Activated CD8-positive, alpha-beta memory T cell treated with anti-CD3 and anti-CD28 coated beads for 4 hours (primary cell): ENCODE measurements at places on chromosomes 13 and 19.

GRCh38 chr19:1220976-1221903 is 15.7 kb downstream of the STK11 start:
- no peak for DNase-seq

GRCh38 chr19:13097463-13098258 is 5.0 kb downstream of the LYL1 start:
- DNase-seq, result no peak

DNA sequence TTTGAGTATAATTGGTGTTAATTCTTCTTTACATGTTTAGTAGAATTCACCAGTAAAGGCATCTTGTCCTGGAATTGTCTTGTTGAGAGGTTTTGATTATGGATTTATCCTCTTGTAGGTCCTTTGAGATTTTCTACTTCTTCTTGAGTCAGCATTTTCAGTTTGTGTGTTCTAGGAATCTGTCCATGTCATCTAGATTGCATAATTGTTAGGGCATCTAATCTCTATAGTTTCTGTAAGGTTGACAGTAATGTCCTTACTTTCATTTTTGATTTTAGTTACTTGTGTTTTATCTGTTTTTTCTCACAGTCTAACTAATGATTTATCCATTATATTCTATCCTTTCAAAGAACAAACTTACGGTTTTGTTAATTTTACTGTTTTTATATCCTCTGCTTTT is 492.0 kb downstream of the FGF9 start:
- no peak for DNase-seq

GRCh38 chr19:45450012-45450333 is 17.8 kb upstream of the FOSB start:
- no peak for DNase-seq

GRCh38 chr13:85277748-85278147 is 521.5 kb downstream of the SLITRK6 start:
- no peak for DNase-seq

DNA sequence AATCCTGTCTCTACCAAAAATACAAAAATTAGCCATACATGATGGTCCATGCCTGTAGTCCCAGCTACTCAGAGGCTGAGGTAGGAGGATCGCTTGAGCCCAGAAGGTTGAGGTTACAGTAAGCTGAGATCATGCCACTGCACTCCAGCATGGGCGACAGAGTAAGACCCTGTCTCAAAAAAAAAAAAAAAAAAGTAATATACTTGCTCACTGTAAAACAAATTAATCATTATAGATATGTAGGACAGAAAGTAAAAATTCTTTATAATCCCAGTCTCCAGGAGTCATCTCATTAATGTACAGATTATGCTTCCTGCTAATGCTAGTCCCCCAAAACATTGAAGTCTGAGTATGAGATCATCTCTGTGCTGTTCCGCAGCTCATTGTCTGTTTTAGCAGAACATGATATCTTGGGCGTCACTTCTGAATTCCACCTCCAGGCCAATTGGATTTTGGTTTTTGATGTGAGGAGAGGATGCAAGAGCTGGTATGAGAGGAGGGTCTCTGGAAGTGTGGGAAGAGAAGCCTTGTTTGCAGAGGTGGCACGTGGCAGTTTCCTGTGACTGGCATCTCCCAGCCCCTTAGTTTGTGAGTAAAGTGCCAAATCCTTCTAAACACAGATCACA is 75.4 kb upstream of the NPAS1 start:
- no peak for DNase-seq

DNA sequence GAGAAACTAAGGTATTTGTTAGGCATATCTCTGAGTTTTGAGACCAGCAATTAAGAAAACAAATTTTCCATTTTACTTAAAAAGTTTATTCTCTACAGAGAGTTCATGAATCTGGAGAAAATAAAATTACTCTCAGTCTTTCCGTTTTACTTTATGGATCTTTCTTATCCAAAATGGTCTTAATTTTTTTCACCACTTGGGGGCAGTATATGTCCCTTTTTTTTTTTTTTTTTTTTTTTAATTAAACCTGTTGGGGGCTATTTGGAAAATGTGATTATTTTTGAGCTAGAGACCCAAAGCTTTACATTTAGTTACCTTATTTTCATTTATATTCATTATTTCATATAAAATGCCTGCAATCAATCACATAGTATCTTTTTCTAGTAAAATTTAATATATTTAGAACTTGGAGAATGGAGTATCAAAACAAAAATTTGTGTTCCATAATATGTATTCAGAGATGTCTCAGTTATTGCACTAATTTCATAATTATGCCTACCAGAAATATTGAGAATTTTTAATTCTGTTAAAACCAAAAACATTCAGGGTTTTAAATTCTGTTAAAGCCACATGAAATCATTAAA is 27.1 kb downstream of the PIBF1 start:
- DNase-seq, result no peak

DNA sequence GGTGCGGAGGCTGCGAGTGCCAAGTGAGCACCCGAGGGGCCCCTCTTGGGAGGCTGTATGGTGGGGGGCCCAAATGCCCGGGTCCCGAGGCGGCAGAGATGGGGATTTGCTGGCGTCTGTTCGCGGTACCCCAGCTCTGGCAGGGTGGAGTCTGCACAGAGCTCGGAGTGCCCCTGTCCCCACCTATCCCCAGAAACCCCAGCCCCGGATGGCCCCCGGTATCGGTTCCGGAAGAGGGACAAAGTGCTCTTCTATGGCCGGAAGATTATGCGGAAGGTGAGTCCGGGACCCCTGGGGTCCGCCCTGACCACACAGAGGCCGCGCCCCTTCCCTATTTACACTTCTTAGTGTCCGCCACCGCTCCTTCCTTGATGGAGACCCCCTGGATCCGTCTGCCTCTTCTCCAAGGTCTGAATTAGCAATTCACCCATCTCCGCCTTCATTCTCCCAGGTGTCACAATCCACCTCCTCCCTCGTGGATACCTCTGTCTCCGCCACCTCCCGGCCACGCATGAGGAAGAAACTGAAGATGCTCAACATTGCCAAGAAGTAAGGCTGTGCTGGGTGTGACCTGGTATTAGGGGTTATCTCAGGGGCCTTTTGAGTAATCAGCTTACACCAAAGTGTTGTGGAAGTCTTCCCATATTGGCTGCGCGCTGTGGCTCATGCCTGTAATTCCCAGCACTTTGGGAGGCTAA is 630 bp downstream of the PNPLA6 start:
- no peak for DNase-seq

- DNase-seq, result no peak
Observed at GRCh38 chr13:107678075-107678689, 537.2 kb downstream of the LIG4 start.

- DNase-seq, result no peak
Observed at GRCh38 chr19:23762548-23762883, 3.8 kb upstream of the ZNF681 start.

DNA sequence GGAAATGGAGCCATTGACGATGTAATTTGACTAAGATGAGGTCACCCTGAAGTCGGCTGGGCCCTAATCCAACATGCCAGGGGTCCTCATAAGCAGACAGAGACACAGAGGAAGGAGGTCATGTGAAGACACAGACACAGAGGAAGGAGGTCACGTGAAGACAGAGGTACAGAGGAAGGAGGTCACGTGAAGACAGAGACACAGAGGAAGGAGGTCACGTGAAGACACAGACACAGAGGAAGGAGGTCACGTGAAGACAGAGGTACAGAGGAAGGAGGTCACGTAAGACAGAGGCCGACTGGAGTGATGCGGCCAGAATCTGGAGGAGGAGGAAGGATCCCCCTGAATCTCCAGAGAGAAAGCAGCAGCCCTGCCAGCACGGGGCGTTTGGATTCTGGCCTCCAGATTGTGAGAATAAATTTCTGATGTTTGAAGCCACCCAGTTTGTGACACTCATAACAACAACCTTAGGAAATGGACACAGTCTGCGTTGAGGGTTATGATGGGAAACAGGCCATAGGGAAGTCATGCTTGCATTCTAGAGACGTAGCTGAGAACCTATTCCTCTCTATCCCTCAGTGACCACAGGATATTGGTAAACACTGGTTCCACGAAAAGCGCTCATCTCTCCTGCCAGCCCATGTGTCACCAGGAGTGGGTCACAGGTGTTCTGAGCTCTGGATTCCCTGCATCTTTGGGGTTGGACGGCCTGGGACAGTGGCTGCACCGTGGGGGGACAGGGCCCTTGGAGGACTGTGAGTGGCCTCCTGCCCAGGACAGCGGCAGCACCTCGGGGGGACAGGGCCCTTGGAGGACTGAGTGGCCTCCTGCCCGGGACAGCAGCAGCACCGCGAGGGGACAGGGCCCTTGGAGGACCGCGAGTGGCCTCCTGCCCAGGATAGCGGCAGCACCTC is 108.5 kb downstream of the SOX1 start:
- DNase-seq, result no peak

DNA sequence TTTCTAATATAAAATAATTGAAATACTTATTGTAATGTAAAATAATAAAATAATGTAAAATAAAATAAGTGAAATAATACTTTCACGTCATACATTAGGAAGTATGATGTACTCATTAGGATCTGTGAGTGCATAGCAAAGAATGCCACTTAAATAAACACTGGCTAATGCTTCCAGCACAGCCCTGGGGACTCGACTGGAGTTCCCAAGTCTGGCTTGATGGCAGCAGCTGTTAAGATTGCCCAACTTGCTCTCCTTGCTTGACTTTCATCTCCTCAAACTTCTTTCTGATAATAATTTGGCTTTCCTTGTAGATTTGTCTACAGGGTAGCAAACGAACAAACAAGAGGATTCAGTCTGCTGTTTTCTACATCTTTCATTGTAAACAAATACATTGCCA is 191.9 kb downstream of the COG6 start:
- DNase-seq, result no peak

DNA sequence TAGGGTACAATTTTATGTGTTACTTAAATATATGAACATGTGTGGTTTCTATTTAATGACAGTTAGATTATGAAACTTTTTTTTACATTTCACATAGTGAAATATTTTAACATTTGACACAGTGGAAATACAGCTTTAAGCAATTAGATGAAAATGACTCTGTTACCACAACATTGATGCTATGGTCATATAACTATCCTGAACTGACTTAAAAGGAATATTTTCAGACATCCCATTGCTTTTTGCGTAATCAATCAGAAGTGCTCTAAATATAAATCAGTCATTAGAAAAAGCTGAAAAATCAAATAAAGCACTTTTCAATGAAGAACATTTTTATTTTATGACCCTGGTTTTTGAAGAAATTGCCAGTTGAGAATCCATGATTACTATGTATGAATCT is 80.3 kb downstream of the UFM1 start:
- no peak for DNase-seq

DNA sequence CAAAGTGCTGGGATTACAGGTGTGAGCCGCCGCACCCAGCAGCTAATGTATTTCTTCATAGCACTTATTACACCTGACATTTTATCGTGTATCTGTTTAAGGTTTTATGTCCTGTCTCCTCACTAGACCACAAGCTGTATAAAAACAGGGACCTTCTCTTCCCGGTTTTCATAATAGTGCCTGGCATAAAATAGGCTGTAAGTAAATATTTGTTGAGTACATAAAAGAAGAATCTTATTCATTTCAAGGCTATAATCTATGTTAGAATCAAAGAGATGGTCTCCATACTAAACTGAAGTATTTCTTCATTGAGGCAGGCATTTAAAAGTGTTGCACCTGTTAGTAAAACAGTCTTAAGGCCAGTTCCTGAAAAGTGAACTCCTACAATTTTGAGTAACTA is 194.0 kb downstream of the SHISA2 start:
- DNase-seq, result no peak

DNA sequence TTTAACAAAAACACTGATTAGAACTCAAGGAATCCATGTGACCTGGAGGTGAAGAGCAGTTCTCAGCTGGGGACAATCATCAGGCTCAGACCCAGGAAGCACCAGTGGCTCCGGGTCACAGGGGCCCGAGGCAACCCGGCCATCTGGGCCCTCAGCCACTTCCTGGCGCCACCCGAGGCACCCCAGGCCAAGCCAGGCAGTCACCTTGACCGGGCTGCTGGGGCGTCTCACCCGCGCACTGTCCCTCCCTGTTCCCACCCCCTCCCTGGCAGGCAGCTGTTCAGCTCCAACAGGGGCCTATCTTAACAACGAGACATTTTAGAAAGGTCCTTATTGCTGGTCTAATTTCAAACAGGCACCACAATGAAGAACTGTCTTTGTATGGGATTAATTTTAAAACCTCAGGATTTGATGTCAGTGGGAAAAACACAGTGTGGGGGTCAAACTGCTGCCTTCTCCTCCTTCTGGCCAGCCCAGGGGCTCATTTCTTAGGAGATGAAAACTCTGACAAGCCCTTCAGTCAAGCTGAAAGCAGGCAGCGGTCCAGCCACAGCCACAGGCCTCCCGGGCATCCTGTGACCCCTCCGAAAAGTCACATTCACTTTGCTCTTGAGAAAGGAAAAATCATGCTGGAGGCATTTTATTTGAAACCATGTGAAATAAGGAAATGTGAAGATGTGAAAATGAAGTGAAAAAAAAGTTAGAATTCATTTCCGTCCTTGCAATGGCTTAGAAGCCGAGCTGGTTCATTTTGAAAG is 83.3 kb downstream of the KCTD15 start:
- DNase-seq, result no peak

GRCh38 chr19:45527731-45528130 is 20.5 kb downstream of the VASP start:
- DNase-seq, result no peak

DNA sequence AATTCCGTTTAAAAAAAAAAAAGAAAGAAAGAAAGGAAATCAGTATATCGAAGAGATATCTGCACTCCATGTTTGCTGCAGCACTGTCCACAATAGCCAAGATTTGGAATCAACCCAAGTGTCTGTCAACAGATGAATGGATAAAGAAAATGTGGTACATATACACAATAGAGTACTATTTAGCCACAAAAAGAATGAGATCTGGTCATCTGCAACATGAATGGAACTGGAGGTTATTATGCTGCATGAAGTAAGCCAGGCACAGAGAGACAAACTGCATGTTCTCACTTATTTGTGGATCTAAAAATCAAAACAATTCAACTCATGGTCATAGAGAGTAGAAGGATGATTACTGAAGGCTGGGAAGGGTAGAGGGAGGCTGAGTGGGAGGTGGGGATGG is 16.3 kb downstream of the ZNF565 start:
- DNase-seq, result no peak

DNA sequence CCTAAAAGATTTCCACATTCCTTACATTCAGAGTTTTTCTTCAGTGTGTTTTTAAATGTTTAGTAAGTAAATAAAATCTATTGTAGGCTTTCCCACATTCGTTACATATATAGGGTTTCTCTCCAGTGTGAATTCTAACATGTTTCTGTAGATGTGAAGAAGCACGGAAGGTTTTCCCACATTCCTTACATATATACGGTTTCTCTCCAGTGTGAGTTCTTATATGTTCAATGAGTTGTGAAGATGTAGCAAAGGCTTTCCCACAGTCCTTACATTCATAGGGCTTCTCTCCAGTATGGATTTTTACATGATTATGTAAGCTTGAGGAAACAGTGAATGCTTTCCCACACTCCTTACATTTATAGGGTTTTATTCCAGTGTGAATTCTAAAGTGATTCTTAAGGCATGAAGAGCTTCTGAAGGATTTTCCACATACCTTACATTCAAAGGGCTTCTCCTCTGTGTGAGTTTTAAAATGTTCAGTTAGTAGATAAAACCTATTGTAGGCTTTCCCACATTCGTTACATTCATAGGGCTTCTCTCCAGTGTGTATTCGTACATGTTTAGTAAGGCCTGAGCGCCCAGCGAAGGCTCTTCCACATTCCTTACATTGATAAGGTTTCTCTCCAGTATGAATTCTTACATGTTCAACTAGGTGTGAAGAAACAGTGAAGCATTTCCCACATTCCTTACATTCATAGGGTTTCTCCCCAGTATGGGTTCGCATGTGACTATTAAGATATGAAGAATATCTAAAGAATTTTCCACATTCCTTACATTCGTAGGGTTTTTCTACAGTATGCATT is 18.2 kb downstream of the ZNF121 start:
- no peak for DNase-seq
